Upper lobe of right lung (tissue), 1 donor: ENCODE measurements at places on chromosomes 2 and 18. TPM values are rescaled to one million over a fixed set of nuclear protein-coding genes. Genes with fewer than 3 reads are reported as not detected.
A peak's percentile ranks its signal among the peaks of the same experiment; 100 is the strongest.

- H3K4me1 ChIP-seq = no peaks in the 10 kb centered on the region
- H3K4me3 ChIP-seq = no peak overlapping the region
- no peak overlapping the region for H3K27ac ChIP-seq
- no peaks in the 10 kb centered on the region for H3K27me3 ChIP-seq
- DNase-seq = no peak
- H3K36me3 ChIP-seq = no peaks in the 10 kb centered on the region
Observed at GRCh38 chr2:140604788-140605187, 1526.0 kb downstream of the LRP1B start.

Gene CIB4
- total RNA-seq = not detected

- no peaks in the 10 kb centered on the region for H3K27me3 ChIP-seq
- no peaks in the 10 kb centered on the region for H3K36me3 ChIP-seq
- H3K4me1 ChIP-seq = no peaks in the 10 kb centered on the region
- DNase-seq = no peak
- no peak overlapping the region for H3K27ac ChIP-seq
- no peak overlapping the region for H3K4me3 ChIP-seq
Observed at GRCh38 chr18:5107988-5108387, 89.1 kb downstream of the AKAIN1 start.

Gene SLC19A3
- total RNA-seq = 31.8 TPM

DNA sequence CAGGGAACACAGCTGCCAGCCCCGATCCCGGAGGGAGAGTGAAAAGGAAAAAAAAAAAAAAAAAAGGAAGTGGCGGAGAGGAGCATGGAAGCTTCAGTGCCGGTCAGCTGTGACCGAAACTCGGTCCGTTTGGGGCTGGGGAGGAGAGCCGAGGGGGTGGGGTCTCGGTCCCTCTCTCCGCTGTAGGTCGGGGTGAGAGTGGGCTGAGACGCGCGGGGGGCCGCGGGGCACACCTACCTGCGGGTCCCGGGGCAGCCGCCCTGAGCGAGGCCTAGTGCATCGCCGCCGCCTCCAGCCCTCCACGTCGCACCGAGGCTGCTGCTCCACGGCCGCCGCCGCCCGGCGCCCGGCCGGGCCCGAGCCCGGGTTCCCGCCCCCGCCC is 536 bp downstream of the VPS54 start:
- H3K36me3 ChIP-seq = no peaks in the 10 kb centered on the region
- H3K4me1 ChIP-seq = peaks cover 28% of the 10 kb centered on the region
- DNase-seq = peak; percentile 85
- H3K27ac ChIP-seq = peak overlapping the region; percentile 95
- H3K4me3 ChIP-seq = peak overlapping the region; percentile 65
- no peaks in the 10 kb centered on the region for H3K27me3 ChIP-seq
